ENCODE measurements at places on chromosomes 11 and 22.

GRCh38 chr11:420911-421321 lies 6.1 kb upstream of the SIGIRR start:
- no peak for DNase-seq

DNA sequence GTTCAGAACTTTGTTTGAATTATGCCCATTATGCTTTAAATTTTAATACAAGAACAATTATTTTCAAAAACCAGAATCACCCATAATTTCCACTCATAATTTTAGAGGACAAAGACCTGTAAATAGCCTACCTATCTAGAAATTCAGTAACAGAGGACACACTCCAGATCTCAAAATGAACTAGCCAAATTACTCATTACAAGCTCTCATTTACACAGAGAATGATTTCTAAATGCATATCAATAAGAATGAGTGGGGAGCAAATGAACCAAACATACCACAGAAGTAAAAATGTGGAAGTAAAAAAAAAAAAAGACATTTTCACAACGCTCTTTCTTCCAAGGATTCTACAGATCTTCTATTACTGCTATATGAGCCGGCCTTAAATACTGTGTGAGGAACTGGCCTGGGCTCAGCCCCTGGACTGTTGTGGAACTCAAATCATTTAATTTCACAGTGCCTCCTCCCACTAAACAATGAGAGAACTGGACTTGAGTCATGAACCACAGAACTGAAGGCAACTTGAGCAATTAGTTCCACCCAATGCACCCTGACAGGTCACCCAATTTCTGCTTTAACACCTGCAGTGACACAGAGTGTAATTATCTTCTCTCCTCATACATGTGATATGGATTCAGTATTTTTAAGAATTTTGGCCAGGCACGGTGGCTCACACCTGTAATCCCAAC lies 8.0 kb downstream of the MRTFA start:
- DNase-seq: peak; percentile 52

DNA sequence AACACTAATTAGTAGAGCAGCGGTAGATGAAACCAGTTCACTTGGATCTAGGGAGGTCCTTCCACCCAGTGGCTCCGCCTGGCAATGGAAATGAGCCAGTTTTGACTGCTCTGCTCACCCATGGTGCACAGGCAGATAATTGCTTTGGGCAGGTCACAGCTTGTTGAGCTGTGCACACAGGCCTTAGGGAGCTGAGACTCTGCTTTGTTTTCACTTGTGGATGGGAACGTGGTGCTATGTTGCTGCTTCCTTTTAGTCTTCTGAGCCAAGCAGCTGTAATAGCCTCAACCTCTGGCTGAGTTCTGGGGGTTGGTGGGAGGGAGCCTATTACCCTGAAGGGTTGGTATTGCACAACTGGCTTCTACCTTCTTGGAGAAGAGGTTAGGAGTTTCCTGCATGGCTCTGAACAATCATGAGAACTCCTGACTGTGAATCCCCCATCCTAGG lies 262.3 kb upstream of the MTNR1B start:
- no peak for DNase-seq

DNA sequence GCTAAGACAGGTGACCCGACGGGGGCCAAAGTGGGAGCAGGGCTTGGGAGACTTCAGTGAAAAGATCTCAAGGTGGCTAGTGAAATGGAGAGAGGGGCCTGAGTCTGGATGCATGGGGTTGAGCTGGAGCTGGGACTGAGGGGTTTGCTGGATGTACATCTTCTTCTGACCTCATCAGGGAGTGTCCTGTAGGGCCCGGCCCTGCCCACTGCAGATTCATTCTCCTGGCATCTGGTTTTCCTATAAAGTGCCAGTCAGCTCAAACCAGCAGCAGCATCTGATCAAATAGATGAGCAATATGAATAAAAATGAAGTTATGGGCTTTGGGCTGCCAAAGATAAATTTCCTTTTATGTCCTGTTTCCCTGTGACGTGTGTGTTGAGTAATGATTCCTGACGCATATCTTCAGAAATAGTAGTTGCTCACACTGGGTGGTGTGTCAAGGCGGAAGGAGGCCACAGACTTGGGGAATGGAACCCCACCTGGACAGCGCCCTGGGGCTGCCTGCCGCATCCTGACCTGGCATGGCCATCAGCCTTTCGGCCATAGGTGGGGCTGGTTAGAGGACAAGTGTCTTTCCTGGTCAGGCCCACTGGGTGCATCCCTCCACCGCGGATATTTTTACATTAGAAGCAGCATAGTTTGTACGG lies 135.4 kb downstream of the OSBP2 start:
- DNase-seq: peak; percentile 96

GRCh38 chr11:67195971-67196456 lies 70.3 kb upstream of the GRK2 start:
- DNase-seq: peak; percentile 71

- DNase-seq: peak; percentile 92
Measured at GRCh38 chr11:2945031-2945756, 16.0 kb upstream of the PHLDA2 start.

DNA sequence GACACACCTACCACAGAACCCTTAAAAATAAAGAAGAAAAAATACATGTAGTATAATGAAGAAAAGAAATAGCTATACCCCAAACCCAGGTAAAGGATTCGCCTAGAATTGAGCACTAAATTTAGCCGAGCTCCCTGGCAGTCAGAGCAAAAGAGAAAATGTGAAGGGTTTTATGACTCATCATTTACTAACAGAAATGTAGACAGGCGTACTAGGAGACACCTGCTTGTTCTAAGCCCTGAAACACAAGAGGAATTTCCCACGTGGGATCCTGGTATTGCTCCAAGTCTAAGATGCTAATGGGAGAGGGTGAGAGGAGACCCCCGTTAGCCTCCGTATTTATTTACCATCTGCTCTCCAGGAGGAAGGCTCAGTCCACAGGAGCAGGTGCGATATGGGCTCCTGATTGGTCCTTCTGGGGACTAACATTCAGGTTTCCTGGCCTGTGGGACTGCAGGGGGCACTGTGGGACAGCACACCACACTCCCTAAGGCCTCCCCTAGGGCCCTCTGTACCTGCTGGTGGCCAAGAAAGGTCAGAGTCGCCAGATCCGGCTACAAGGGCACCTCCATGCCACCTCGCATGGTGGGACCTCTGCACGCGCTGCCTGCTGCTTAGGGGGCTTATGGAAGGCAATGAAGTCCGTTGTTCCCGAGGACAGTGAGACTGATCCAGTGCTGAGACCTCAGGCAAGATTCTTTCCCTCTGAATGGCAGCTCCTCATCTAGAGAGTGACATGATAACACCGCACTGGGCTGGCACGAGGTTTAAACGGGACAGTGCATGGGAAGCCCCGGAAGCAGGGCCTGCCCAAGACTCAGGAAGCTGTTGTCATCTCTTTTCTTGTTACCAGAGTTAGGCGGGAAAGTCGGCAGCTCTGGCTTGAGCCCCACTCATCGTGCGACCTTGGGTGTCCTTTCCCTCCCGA lies 25.8 kb downstream of the KCNC1 start:
- peak; percentile 22 for DNase-seq

DNA sequence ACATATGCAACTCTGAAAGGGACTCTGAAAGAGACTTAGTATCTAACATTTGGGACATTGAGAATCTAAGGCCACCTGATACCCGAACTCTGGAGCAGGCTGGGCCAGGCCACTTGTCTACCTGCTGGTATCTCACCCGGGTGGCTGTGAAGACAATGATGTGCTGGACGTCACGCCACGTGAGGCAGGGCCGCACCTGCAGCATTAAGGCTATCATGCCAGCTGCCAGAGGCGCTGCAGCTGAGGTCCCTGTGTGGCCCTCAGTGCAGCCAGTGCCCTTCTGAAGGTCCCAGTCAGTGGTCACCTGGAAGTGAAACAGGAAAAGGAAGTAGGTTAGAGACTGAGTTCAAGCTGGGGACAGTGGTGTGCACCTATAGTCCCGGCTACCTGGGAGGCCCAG lies 12.4 kb downstream of the PCSK7 start:
- no peak for DNase-seq

- DNase-seq: no peak
Measured at GRCh38 chr11:1576825-1577224, 4.8 kb upstream of the DUSP8 start.

GRCh38 chr11:129935723-129936122 lies 40.3 kb upstream of the NFRKB start:
- no peak for DNase-seq

DNA sequence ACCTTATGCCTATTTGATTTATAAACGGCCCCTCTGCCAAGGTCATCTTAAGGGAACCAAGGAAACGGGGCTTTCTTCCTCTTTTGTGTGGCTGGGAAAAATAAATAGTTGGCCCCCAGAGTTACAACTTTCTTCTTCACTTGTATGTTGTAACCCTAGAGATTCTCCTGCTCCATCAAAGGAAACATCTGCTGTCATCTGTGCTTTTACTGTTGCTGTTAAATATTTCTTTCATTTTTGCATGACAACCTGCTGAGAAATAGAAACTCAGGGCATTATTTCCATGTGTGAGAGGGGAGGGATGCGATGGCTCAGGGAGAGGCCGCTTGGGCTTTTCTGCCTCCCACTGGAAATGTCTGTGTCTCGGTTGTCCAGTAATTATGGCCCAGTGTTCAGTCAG lies 21.8 kb upstream of the CDC42EP2 start:
- DNase-seq: peak; percentile 37

- peak; percentile 81 for DNase-seq
Measured at GRCh38 chr22:31173386-31174145, 13.6 kb downstream of the RNF185 start.

DNA sequence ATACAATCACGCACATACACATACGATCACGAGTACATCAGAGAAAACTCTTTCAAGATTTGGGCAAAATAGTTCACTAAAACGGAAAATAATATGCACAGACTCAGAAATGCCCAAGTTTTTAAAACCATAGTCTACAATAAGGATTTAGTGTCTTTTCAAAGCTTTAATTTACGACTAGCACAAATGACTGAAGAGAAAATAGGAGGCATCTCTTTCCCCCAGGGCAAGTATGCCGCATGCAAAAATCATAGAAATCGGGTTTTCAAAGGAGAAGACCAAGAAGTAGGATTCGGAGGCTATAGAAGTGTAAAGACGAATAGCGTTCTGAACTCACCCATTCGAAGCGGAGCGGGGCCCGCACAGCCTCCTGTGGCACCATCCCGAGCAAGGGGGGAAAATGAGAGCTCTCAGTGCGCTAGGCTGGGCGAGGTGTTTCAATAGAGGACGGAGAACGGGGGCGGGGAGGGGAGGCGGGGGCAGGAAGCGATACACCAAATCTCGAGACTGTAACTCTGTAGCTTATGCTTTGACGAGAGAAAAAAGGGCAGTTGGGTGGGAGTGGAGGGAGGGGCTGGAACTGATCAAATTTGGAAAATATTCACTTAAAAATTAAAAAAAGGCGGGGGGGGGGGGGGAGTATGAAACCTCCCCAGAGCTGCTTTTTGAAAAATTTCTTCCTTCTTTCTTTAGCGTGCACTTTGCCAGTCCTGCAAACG lies 15.8 kb downstream of the BLID start:
- DNase-seq: peak; percentile 80

DNA sequence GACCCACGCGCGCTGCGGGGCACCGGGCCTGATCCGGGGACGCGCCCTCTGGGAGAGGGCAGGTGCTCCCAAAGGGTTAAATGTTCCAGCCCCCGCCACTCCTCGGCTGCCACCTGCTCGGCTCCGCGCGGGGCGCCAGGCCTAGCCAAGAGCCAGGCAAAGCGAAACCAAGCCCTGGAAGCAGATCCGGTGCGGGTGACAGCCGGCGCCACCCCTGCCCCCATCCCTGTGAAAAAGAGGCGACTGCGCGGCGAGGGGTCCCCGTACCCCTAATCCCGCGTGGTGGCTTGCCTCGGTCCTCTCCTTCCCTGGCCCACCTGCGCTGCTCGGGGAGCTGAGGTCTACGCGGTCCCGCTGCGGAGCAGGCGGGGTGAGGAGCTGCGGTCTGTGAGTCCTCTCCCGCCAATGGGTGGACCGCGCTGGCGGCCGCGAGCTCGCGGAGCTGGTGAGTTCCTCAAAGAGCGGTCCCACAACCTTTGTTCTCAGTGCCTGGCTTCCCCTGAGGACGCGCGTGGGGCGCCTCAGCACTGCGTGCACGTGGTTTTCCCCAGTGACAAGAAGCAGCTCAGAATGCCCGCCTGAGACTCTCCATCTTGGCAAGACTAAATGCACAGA lies at the start of gene ME3:
ME3 (minus strand) TSS at position 610 of the 615 bp plus-strand sequence.
- peak; percentile 63 for DNase-seq

GRCh38 chr22:38860283-38861169 lies 11.5 kb downstream of the CBX6 start:
- no peak for DNase-seq

- DNase-seq: no peak
Measured at GRCh38 chr11:126414615-126415014, 59.1 kb downstream of the ST3GAL4 start.

DNA sequence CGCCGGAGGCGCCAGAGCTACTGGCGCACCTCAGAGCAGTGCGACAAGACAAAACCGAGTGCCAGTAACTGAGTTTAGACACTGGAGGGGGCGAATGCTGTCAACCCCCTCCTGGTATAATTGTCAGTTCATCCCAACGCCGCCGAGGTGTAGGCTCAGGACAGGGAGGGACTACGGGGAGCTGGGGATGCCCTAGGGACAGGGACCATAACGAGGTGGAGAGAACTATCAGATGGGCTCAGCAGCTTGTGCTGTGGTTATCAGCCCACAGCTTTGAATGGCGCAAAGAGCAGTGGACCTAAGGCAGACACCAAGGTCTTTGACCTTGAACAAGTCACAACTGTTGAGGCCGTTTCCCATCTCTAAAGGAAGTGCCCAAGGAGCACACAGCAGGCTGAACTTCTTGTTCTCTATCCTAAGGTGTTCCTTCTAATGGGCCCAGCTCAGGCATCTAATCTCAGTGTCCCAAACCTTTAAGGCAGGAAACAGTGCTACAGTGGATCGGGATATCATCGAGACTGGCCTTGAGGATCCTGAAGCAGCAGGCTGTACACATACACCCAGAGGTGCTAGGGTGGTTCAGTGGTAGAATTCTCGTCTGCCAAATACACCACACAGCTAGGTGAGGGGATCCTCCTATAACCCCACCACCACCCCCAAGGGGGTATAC lies 958 bp upstream of the TUT1 start:
- no peak for DNase-seq

- no peak for DNase-seq
Measured at GRCh38 chr11:83319346-83319745, 33.2 kb upstream of the CCDC90B start.

- DNase-seq: peak; percentile 71
Measured at GRCh38 chr22:21947040-21948014, 5.3 kb downstream of the PPM1F start.

GRCh38 chr22:23984430-23984829 lies 4.5 kb downstream of the GSTT2 start:
- no peak for DNase-seq

GRCh38 chr11:15698855-15699254 lies 584.1 kb downstream of the INSC start:
- DNase-seq: no peak

DNA sequence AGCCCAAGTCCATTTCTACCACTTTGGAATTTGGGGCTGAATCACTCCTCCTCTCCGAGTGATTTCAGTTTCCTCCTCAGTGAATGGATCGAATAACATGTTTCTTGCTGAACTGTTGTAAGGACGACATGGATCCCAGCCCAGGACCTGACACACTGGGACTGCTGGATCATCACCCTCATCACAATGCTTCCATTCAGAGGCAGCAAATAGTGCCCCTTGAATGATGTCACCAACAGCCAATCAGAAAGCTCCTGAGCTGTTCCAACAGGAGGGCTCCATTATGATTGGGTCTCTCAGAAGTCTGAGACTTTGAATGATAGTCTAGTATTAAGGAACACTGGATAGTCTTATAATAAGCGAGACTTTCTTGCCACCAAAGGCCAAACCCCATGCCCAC lies 158.9 kb downstream of the MYO18B start:
- no peak for DNase-seq
